ENCODE measurements at places on chromosomes 11 and 22.

DNA sequence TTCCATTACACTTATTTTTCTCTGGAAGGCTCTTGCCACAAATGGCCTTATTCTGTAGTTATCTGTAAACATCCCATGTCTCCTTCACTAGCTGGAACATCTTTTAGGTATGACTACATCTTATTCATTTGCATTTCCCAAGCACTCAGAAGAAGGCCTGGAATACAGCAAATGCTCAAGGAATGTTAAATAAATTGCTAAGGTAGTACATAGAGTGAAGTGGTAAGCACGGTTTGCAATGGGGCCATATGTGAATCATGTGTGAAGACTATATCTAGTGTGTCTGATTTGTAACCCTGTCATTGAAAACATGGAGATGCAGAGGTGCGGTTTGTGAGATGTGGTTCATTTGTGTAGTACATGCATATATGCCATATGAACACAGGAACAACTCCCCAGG lies 33.5 kb downstream of the GDPD4 start:
- DNase-seq = peak; percentile 98

GRCh38 chr22:25972397-25972796 lies 196.9 kb upstream of the SEZ6L start:
- DNase-seq = no peak

- DNase-seq = no peak
Observed at GRCh38 chr22:21919526-21920307, 32.9 kb downstream of the PPM1F start.

DNA sequence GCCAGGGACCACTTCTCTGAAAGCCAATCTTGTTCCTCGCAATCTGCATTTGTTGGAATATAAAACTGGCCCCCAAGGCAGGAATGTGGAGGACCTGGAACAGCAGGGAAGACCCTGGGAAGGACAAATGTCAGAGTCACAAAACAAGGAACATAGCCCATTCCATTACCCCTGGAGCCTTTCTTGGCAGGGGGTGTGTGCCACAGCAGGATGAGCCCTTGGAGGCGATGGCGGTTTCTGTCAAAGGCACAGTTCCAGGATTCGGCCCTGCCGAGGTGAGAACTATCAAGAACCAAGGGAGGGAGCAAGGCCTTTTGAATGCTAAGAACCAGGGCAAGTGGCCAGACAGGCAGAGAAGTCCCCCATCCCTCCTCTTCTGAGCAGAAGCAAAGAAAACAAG lies 204.3 kb downstream of the TRIM29 start:
- DNase-seq = no peak

GRCh38 chr11:70491696-70492472 lies 93.6 kb downstream of the CTTN start:
- DNase-seq = no peak

DNA sequence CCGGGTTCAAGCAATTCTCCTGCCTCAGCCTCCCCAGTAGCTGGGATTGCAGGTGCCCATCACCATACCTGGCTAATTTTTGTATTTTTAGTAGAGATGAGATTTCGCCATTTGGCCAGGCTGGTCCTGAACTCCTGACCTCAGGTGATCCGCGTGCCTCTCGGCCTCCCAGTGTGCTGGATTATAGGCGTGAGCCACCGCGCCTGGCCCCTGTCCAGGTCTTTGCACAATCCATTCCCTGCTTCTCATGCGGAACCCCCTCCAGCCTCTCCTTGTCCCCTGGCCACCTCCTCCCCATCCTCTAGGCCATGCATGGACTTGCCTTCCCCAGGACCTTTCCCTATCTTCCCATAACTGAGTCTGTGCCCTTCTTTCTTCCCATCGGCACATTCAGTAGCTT lies 8.7 kb downstream of the DPP3 start:
- DNase-seq = no peak

- DNase-seq = no peak
Observed at GRCh38 chr11:128171506-128171905, 415.9 kb downstream of the ETS1 start.

GRCh38 chr11:2892967-2893528 lies 7.5 kb upstream of the CDKN1C start:
- no peak for DNase-seq

GRCh38 chr22:35842519-35842913 lies 124.8 kb downstream of the APOL5 start:
- no peak for DNase-seq

- DNase-seq = no peak
Observed at GRCh38 chr11:66889960-66890359, 33.1 kb downstream of the LRFN4 start.

DNA sequence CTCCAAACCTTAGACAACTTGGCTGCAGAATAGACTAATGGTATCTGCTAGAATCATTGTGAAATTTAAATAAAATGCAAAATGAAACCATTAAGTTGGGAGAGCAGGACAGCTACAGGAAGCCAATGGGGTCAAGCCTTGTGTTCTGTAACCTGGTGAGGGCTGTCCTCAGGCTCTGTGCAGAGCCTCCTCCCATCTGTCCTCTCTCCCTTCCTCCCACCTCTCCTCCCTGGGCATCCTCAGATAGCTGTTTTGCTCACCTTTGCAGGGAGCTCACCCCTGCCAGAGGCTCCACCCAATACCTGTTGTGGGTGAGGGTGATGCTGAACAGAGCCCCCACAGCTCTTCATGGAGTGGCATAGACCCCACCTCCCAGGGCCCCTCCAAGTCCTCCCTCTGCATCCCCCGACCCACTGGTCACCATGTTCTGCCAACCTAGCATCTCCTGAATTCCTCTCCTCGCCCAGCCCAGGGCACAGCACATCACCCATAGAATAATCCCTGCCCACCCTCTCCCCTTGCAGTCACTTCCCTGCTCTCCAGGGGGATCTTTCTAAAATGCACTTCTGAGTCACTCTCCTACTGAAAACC lies 100.3 kb downstream of the PDE2A start:
- DNase-seq = no peak

GRCh38 chr22:19764636-19765476 lies 4.3 kb downstream of the TBX1 start:
- no peak for DNase-seq

GRCh38 chr11:31870609-31871309 lies 59.6 kb upstream of the PAX6 start:
- DNase-seq = no peak

DNA sequence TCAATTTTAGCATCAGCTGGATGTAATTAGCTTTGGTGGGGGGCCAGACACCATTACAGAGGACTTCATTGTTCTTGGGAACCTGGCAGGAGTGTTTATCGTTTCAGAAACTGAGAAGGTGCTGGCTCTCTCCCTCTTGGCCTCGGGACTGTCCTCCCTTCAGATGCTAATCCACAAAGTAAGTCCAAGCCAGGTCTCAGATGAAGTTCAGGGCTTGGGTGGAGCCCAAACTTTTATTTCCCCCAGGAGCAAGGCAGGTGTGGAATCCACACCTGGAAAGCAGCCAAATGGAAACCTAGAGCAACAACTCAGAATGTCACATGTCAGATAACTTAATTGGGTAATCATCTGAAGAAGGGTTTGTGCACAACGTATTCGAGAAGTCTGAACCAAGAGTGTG lies 119.2 kb downstream of the ME3 start:
- DNase-seq = no peak

- DNase-seq = no peak
Observed at GRCh38 chr11:78230161-78230877, 41.6 kb downstream of the USP35 start.

GRCh38 chr11:6755303-6755952 lies 16.3 kb downstream of the OR2AG2 start:
- DNase-seq = peak; percentile 33

GRCh38 chr22:41448189-41448808 lies 1.7 kb upstream of the TOB2 start:
- DNase-seq = peak; percentile 99

- no peak for DNase-seq
Observed at GRCh38 chr11:47705721-47706120, 9.4 kb downstream of the AGBL2 start.

DNA sequence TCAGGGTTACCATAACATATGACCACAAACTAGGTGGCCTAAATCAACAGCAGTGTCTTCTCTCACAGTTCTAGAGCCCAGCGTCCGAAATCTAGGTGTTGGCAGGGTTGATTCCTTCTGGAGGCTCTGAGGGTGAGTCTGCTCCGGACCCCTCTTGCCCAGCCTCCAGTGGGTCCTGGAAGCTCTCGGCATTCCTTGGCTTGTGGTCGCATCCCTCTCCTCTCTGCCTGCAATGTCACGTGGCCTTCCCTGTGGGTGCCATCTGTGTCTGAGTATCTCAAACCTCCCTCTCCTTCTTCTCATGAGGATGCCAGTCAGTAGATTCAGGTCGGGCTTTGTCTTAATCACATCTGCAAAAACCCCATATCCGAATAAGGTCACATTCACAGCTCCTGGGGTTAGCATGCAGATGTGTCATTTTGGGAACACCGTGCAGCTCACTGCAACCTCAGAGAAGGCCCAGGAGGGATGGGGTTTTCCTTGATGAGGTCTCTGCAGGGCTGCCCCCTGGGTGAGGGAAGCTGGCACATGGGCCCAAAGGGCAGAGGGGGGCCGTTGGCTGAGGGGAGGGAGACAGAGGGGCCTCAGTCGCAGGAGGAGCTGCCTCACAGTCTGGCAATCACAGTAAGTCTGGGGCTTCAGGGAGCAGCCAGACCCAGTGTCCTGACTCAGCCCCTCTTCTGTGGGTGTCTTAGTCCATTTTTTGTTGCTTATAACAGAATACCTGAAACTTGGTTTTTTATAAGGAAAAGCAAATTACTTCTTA lies 41.2 kb downstream of the PARVG start:
- DNase-seq = no peak

GRCh38 chr22:23110190-23110921 lies 31.4 kb downstream of the RSPH14 start:
- no peak for DNase-seq

DNA sequence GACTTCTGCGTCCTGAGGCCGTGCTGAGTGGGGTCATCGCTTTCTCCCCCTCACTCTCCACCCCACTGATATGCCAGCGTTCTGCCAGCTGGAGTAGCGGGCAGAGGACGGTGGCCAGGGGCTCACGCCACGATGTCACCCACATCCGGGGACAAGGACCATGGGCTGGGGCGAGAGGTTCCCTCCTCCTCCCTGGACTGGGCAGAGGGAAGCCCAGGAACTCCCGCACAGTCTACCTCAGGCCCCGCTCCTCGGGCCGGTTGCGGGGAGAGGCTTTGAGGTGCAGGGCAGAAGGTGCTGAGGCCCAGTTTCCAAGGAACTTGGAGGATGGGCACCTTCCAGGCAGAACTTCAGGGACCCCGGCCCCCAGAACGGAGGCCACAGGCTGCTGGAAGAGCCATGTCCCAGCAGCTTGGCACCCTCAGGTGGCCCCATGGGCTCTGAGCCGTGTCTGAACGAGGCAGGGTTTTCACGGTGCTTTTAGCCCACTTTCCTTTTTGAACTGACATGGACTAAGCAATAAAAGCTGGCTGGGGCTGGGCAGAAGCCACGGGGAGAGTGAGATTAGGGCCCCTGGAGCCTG lies 25.4 kb downstream of the ADAMTS15 start:
- DNase-seq = no peak

DNA sequence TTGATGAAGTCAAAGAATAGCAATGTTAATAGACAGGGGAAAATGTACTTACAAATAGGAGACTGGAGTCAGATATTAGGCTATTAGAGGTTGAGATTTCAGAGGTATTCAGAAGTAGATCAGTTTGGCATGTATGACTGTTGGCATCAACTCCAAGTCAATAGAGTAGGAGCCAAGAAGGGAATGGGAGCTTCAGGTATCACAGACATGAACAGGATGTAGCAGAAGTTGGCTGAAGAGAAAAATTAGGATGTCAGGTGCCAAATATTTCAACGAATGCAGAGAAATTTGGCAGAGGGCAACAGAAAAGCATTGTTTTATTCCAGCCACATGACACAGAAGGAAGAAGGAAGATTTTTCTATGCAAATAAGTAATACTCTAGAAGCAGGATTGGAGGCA lies 69.7 kb downstream of the GLYATL1 start:
- no peak for DNase-seq

DNA sequence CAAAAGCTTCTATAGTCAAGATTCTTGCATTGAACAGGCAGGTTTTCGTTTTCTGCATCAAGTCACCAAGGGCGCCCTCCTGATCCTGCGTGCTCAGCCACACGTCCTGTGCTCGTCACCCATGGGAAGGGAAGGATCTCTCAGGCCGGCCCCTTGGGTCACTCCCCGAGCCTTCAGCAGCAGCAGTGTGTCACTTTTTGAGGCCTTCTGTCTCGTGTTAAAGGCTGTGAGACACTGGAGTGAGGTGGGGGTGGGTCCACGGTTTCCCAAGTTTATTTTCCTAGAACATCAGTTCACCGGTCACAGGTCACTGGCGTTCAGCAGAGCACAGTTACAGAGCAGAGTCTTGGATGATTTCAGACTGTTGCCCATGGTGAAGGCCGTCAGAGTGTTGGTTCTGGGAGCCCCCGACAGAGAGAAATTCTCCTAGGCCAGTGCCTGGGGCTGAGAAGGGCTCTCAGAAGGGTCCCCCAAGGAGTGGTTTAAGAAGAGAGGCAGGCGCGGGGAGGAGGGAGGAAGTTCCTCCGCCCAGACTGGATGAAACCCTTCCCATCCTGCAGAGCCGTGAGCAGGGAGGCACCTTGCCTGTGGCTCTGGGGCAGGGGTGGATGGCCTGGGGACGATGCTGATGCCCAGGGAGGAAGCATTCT lies 13.5 kb upstream of the ADORA2A start:
- no peak for DNase-seq

DNA sequence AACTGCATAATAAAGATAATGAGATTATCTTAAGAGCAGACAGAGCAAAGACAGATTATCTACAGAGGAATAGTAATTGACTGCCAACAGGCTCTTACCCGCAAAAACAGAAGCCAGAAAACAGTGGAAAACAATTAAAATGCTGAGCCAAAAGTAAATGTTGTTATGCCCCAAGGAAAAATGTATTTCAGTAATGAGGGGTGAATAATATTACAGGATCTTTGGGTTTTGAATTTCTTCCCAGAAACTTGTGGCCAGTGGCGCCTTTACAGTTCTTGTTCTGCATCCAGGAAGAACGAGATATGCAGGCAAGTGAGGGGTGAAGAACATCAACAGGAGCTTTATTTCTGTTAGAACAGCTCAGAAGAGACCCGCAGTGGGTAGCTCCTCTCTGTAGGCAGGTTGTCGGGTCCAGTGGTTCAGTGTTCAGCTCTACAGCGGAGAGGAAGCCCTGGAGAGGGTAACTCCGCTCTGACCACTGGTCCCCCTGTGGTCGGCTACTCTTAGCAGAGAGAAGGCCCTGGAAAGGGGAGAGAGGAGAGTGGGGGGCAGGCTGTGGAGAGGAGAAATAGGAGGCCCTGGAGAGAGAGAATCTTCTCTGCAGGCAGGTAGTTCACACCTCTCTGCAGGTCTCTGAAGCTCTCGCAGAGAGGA lies 51.8 kb upstream of the SC5D start:
- no peak for DNase-seq

GRCh38 chr11:74288161-74288560 lies 23.3 kb downstream of the P4HA3 start:
- DNase-seq = peak; percentile 91

GRCh38 chr11:78354408-78355308 lies 63.0 kb downstream of the GAB2 start:
- DNase-seq = no peak

GRCh38 chr22:26903030-26903856 lies 245.9 kb downstream of the MIAT start:
- DNase-seq = no peak

Measured in HCEC 1CT (cell line).